ENCODE measurements at places on chromosomes 4 and X. TPM values are rescaled to one million over a fixed set of nuclear protein-coding genes. Genes with fewer than 3 reads are reported as not detected.

DNA sequence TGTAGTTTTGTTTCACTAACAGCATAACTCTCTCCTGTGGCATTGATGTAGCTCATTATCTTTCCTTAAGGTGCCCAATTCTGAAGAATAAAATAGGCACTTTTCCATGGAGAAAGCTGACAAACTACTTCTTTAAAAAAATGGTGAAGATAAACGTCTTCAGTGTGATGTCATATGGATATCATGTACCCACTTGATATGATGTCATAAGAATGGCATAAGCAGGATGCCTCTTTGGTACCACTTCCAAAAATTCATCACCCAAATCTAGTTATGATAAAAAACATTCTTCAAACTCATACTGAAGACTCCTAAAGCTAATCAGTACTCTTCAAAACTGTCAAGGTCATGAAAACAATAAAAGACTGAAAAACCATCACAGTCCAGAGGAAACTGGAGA, 2.9 kb upstream of the CXCL3 start:
- DNase-seq = no peak
- H3K4me1 ChIP-seq = peaks cover 2% of the 10 kb centered on the region
- H3K27ac ChIP-seq = no peak overlapping the region
- H3K4me3 ChIP-seq = no peak overlapping the region

Gene NAA11
- not detected for total RNA-seq

- no peak for DNase-seq
- H3K36me3 ChIP-seq = no peaks in the 10 kb centered on the region
- peaks cover 2% of the 10 kb centered on the region for H3K4me1 ChIP-seq
- H3K4me3 ChIP-seq = no peak overlapping the region
- H3K27ac ChIP-seq = no peak overlapping the region
Observed at GRCh38 chr4:139312552-139313332, 10.5 kb upstream of the NDUFC1 start.

- H3K4me1 ChIP-seq = peaks cover 5% of the 10 kb centered on the region
- no peaks in the 10 kb centered on the region for H3K36me3 ChIP-seq
- H3K27ac ChIP-seq = no peak overlapping the region
- no peak overlapping the region for H3K4me3 ChIP-seq
- DNase-seq = no peak
Observed at GRCh38 chrX:123685232-123685631, 47.6 kb downstream of the THOC2 start.

DNA sequence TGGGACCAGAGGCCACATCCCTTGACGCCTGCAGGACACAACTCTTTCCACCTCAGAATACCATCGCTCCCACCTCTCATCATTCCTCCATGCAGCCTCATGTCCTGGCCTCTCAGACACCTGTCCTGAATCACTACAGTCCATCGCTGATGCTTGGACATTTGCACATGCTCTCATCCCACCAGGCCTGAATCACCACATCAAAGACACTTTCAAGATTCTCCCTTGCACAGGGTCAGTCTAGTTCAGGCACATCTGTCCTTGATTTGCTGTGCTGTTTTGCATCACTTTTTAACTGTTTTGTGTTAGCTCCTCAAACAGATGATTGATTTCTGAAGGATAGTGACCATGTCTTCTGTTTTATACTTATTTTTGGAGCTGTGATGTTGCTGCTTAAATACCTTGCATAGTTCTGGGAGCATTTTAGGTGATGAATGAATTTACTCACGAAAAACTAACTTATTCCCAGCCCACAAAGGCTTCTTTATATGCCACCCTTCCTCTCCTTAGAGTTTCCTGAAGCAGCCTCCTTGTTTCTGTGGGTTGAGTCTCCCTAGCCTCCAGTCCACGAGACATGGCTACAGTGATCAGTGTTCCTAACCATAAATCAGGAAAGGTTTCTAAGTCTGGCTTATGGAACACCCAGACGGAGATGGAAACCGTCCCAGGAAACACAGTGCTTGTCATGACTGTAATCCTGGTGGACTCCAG, 2.6 kb downstream of the FAM114A1 start:
- peaks cover 11% of the 10 kb centered on the region for H3K27me3 ChIP-seq
- H3K4me3 ChIP-seq = no peak overlapping the region
- peaks cover 6% of the 10 kb centered on the region for H3K4me1 ChIP-seq
- no peak for DNase-seq
- H3K27ac ChIP-seq = no peak overlapping the region

DNA sequence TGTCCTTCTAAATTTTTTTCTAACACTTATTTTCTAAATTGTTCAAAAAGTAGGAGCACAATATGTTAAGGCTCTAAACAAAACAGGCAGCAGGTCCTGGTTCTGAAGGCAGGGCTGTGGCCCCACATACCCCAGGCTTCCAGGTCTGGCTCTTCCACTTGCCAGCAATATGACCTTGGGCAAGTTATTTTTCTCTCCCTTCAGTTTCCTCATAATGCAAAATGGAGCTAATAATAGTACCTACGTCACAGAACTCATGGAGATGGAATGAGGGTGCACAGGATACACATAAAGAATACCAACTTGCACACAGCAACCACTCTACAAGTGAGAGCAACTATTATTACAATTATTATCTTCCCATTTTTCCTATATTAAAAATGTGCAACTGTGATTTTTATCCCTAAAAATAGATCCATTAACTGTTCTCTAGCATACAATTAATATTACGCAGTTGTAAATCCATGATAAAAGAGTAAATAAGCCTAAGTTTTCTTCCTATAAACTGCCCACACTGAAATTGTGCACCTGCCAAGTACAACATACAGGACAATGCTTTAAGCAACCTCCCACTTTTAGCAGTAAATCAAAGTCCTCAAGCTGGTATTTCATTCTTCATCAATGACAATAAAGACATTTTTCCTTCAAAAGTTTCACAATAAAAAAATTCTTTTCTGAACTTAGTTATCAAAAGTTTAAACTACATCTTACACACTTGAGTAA, 27.0 kb downstream of the OTUD4 start:
- H3K27ac ChIP-seq = no peak overlapping the region
- H3K4me3 ChIP-seq = no peak overlapping the region
- H3K4me1 ChIP-seq = no peaks in the 10 kb centered on the region
- H3K36me3 ChIP-seq = no peaks in the 10 kb centered on the region
- no peak for DNase-seq
- no peaks in the 10 kb centered on the region for H3K27me3 ChIP-seq

DNA sequence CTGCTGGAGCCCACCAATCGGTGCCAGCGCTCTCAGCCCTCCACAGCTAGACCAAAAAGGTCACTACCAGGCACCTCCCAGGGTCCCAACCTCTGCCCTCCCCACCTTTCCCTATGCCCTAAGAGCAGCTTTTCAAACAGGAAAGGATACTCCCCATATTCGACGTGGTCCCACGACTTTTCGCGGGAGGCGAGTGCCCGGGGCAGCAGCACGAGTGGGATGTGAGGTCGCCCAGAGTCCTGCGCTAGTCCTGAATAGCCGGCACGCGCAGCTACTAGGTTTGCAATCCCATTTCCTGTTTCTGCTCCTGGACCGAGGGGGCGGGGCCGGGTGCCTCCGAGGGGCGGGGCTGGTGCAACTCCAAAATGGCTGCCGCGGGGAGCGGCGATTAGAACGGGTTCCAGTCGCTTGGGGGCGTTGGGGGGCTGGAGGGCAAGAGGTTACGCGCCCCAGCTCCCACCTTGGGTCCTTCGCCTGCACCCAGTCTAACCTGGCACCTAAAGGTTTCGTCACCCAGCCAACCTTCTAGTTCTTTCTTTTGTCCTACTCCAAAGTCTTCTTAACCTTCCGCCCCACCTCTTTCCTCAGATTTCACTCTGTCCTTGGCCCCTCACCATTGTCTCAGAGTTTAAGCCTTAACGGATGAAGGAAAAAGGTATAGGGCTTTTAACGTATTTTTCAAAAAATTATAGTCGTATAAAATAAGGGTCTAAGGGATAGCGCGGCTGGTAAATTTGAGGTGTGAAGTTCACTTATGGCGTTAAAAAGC, 85.0 kb upstream of the TENT5D start:
- H3K27ac ChIP-seq = no peak overlapping the region
- peak overlapping the region; percentile 89 for H3K4me3 ChIP-seq
- no peaks in the 10 kb centered on the region for H3K27me3 ChIP-seq
- H3K4me1 ChIP-seq = peaks cover 3% of the 10 kb centered on the region

DNA sequence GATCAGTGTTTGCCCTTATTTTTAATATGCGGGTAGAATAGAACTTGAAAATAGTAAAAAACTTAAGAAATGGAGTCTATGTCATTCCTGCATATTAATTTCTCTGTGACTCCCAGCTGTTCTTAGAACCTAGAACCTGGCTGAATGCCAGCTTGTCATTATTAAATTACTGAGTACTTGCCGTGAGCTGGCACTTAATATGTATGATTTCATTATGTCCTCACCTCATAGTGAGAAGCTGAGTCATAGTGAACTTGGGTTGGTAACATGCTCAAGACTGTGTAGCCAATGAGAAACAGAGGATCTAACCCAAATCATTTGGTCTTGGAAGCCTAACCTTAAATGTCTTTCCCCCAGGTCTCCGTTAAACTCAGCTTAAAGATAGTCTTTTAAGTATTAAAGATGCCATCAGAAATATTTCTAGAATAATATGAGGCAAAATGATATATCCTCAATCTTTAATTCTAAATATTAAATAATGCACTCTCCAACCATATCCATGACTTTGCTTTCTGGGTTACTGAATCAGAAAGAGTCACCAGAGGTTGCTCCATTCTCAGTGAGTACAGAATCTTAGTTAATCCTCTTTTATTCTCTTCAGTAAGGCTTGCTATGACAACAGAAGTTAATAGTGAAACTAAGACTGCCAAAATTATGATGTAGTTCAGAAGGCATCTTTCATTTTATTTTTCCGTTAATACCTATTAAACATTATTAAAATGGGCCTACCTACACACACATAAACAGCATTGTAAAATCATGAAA, 58.6 kb upstream of the TLL1 start:
- DNase-seq = no peak
- H3K27ac ChIP-seq = no peak overlapping the region
- no peaks in the 10 kb centered on the region for H3K36me3 ChIP-seq
- H3K27me3 ChIP-seq = no peaks in the 10 kb centered on the region

Gene SLC6A14
- total RNA-seq = not detected

Gene INPP4B
- total RNA-seq = 2.4 TPM

- H3K4me3 ChIP-seq = no peak overlapping the region
- no peak overlapping the region for H3K27ac ChIP-seq
- H3K36me3 ChIP-seq = no peaks in the 10 kb centered on the region
- no peaks in the 10 kb centered on the region for H3K27me3 ChIP-seq
- no peaks in the 10 kb centered on the region for H3K4me1 ChIP-seq
Observed at GRCh38 chr4:17155486-17155885, 257.0 kb upstream of the LDB2 start.

Gene CDX4
- not detected for total RNA-seq

DNA sequence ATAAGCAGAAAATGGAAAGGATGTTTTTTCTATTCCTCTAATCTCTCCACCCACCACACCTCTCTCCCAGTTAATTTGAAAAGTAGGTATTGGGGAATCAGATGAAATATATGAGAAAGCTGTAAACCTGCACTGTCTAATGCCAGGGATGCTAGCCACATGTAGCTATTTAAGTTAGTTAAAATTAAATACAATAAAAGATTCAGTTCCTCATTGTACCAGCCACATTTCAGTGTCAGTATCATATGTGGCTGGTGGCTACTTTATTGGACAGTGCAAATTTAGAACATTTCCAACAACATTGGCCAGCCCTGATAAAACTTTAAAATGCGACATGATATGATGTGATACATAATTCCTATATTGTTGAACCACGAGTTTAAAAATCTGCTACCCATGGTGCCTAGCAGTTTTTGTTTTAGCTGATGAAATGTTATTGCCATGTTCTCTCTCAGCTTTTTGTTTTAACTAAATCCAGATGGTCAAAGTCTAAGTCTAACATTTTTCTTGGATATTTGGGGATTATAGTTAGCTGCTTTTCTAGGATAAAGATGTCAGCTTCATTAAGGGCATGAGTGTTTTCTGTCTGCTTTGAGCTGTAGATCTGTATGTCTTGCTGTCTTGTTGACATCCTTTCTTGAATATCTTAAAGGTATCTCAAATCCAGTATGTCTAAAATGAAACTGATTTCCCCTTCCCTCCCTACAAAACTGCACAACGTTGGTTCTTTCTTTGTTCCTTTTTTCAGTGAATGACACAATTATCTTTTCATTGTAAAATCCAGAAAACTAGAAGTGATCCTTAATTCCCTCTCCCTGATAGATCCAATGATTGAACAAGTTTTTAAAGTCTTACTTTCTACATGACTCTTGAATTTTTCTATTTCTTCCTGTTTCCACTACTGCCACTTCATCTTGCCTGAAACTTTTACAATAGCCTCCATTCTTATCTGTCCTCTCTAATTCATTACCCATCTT, 6.2 kb downstream of the ARFIP1 start:
- no peak for DNase-seq
- H3K4me1 ChIP-seq = peaks cover 16% of the 10 kb centered on the region
- H3K4me3 ChIP-seq = no peak overlapping the region
- H3K36me3 ChIP-seq = no peaks in the 10 kb centered on the region

DNA sequence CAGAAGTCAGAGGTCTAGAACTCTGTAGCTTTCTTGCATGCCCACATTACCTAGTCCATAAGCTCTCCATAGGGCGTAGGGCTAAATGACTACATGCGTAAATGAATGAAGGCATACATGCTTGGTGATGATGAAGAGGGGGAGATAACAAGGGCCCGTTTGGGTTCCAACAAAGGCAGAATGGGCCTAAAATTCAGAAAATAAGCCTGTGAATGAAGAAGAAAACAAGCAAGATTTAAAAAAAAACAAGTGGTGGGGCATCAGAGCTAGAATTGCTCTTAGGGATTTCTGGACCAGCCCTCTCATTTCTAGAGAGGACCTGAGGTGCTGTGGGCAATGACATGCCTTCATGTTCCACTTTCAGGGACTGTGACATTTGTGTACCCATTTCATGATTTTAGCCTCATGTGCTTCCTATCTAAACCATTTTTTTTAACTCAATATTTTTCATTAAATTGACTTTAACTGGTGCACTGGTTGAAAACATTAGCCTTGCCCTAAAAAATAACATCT, 12.1 kb downstream of the GPRIN3 start:
- H3K27me3 ChIP-seq = peaks cover 4% of the 10 kb centered on the region
- peak overlapping the region; percentile 9 for H3K27ac ChIP-seq
- H3K4me3 ChIP-seq = peak overlapping the region; percentile 43
- peaks cover 64% of the 10 kb centered on the region for H3K4me1 ChIP-seq
- H3K36me3 ChIP-seq = peaks cover 5% of the 10 kb centered on the region
- DNase-seq = no peak

DNA sequence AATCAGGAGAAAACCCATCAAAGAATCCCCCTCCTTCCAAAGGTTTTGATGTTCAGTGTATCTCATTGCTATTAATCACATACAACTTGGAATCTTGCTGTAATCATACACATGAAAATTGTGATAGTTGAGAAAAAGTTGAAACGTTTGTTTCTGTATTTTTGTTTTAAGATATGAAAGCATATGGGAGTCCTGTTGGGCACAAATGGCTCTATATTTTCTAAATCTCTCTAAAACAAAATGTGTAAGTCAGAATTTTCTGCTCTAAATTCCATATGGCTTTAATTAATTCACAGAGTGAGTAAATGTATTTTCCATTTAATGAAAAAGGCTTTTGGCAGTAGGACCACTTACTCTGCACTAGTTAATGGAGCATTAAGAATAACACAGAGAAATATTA, 140.2 kb downstream of the MOSPD2 start:
- no peak overlapping the region for H3K4me3 ChIP-seq
- H3K36me3 ChIP-seq = no peaks in the 10 kb centered on the region
- no peaks in the 10 kb centered on the region for H3K4me1 ChIP-seq
- DNase-seq = no peak
- H3K27ac ChIP-seq = no peak overlapping the region

Gene SRPX2
- total RNA-seq = not detected

GRCh38 chrX:31604629-31605221, 532.9 kb upstream of the FTHL17 start:
- H3K4me1 ChIP-seq = no peaks in the 10 kb centered on the region
- H3K27ac ChIP-seq = no peak overlapping the region
- H3K36me3 ChIP-seq = no peaks in the 10 kb centered on the region
- DNase-seq = no peak
- no peak overlapping the region for H3K4me3 ChIP-seq
- no peaks in the 10 kb centered on the region for H3K27me3 ChIP-seq

Gene TEC
- 0.37 TPM for total RNA-seq

Measured in glutamatergic neuron (in vitro differentiated cells).